ENCODE measurements at places on chromosomes 12 and 14.

DNA sequence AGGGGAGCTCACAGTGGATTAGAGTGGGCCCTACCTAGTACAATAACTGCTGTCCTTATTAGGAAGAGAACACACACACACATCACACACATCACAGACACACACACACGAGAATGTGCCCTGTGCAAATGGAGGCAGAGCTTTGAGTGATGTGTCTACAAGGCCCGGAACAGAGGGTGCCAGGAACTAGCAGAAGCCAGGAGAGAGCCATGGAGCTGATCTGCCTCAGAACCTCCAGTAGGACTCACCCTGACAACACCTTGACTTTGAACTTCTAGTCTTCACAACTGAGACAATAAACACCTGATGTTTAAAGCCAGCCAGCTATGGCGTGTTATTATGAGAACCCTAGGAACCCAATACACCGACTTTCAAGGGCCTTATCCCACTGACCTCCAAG lies 29.7 kb upstream of the FKBP4 start:
- no peak for DNase-seq

DNA sequence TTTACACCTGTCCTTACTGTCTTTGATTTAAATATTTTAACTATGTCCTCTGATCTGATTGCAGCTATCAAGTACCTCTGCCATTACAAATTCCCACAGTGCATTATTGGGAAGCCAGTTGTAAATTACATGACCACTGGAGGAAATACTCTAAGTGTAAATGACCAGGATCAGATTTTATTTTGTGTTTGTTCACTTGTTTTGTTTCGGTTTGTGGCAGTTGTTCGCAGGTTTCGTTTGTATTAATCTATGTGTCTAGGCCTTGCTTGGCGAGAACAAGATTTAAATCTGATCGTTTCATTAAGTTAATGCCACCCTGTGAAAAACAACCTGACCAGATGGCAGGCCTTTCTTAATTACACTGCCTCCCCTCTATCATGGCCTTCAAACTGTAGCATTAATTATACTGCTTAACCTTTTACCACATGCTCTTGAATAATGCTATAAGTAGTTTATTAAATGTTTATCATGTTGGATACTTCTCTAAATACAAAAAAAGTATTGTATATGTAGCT lies 990.1 kb downstream of the TMTC2 start:
- DNase-seq = no peak

DNA sequence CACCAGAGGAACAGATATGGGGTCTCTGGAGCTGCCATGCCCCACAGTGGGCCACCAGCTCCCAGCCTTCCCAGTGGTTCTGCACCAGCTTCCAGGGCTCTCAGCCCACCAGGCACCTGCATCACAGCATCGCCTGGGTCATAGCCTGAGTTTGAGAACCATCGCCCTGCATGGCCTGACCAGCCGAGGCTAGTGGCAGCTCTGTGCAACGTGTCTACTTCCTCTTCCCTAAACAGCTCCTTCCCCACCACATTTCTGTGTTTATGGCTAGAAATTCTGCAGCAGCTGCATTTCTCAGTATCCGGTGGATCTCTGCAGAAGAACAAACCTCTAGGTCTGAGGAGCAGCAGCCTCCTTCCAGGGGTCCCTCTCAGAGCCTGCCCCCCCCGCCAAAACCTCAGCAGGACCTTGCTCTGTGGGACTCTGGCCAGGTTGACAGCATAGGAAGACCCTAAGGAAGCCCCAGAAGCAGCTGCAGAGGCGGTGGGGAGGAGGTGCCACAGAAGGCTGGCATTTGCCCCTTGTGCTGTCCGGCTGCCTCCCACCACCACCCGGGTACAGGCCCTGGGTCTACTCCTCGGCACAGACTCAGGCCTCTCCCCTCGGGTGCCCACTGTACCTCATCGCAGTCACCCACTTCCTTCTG lies 47.7 kb downstream of the PSMA6 start:
- DNase-seq = no peak

GRCh38 chr12:47741340-47741703 lies 16.0 kb upstream of the ENDOU start:
- DNase-seq = peak; percentile 57

DNA sequence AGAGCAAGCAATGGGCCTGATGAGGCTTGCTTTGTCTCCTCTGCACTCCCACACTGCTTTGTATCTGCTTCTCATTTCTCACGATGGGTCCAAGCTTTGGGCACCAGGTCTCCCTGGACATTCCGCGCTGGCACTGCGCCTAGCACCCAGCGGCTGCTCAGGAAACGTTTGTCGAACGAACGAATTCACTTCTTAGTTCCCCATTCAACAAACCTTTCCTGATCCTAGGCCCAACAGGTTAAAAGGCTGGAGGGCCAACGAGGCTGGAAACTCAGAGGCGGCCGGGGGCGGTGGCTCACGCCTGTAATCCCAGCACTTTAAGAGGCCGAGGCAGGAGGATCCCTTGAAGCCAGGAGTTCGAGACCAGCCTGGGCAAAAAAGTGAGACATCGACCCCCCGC lies 1.0 kb upstream of the GLRX5 start:
- DNase-seq = no peak

- no peak for DNase-seq
Observed at GRCh38 chr12:67572492-67572891, 76.1 kb upstream of the DYRK2 start.

DNA sequence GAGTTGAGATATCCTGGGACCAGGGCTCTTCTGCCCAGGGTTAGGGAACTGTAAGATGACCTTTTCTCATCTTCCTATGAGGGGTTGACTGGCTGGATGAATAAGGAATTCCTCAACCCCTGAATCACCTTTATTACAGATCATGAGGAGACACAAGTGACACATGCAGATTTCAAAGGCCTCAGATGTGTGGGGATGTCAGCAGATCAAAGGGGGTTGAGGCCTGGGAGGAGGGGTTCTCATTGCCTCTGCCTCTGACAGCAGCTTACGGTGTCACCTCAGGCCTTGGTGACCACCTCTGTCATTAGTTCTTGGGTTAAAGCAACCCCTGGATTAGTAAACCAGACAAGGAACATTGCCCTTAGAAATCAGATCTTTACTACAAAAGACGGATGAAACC lies 2.1 kb upstream of the KRT72 start:
- DNase-seq = no peak

DNA sequence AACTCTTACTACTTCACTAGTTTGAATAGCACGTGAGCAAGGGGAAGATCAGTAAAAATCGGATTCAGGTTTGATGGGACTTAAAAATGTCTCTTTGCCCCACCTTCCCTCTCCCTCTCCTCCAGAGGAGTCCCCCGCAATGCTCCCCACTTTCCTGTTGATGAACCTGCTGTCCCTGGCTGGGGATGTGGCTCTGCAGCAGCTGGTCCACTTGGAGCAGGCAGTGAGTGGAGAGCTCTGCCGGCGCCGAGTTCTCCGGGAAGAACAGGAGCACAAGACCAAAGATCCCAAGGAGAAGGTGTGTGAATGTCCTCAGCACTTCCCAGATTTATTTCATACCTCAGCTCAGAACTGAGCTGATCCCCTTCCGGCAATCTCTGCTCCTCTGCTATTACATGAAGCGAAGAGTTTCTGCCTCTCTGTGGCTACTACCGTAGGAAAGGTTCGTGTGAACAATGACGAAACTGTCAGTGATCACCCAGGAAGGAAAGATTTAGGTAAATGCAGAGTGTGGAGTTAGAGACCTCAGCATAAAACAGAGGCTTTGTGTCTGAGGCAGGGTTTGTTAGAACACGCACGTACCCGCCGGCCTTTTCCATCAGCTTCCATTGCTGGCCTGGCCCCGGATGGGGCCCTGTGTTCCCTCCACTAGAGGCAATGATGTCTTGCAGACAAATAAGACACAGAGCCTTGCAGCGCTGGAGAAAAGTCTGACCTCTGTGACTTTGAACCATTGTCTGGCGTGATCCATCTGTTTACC lies 7.4 kb upstream of the GAPDH start:
- no peak for DNase-seq

DNA sequence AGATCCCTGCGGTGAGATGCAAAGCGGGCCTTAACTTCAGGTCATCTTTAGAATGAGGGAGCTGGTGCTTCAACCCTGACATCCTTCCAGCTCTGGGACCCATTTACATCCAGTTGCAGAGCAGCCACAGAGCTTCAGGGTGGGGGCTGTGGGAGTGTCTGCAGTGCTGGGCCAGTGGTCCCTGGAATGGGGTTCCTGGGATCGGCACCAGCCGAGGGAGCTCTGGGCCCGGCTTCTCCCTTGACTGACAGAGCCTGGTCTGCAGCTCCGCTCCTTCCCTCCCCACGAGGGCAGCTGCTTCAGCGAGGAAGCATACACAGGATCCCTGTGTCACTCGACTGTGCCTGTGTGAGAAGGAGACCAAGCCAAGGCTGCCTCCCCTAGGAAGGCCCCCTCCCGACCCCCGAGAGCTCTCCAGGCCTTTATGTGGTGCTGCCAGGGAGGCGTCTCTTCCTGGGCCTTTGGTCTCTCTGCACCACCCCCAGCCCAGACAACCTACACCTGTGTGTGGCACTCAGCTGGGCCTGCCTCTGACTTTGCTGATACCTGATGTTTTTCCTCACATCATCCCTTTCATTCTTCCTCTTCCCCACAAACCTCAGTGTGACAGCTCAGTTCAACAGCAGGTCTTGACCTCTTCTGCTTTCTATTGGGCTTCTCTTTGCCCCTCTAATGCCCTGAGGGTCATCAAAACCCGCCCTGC lies 48.1 kb upstream of the RIN3 start:
- DNase-seq = no peak

- no peak for DNase-seq
Observed at GRCh38 chr12:66060163-66060907, 70.2 kb downstream of the LLPH start.

DNA sequence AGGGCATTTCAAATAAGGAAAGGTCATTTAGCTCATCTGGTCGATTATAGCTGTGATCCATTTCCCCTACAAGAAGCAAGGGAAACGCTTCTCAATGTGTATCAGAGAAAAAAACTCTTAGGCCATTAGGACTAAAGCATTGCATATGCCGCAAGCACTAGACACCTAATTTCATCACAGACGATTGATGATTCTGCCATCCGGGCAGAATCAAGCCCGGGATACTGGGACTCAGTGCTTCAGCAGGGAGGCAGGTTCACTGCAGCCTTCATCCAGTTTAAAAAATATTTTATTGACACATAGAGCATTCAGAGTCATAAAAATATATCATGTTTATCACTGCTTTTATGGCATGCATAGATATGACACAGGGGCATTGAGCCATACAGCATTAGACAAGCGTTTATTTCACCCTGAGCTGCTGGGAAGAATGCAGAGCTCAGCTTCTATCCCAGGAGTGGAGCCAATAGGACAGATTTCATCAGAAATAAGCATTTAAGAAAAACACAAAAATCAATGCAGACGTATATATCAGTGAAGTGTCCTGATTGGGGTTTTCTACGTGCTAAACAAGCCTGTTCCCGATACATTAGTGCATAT lies 806.9 kb downstream of the GALC start:
- DNase-seq = no peak

DNA sequence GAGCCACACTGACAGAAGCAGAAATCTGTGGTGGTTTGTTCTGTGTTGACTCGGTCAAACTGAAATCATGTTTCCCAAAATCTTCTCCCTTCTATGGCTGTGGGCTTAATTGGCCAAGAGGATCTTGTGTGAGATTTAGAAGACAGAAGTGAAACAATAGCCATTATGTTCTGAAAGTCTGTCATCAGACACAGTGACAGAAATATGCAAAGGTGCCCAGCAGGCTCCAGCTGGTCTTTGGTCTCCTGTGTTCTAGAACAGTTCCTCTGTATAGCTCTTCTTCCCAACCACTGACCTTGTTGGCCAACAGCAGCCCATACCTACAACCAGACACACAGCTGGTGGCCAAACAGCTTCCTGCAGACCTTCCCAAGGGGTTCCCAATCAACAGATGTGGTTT lies 25.0 kb upstream of the COCH start:
- DNase-seq = no peak

- no peak for DNase-seq
Observed at GRCh38 chr12:19014240-19014639, 115.3 kb upstream of the PLEKHA5 start.

DNA sequence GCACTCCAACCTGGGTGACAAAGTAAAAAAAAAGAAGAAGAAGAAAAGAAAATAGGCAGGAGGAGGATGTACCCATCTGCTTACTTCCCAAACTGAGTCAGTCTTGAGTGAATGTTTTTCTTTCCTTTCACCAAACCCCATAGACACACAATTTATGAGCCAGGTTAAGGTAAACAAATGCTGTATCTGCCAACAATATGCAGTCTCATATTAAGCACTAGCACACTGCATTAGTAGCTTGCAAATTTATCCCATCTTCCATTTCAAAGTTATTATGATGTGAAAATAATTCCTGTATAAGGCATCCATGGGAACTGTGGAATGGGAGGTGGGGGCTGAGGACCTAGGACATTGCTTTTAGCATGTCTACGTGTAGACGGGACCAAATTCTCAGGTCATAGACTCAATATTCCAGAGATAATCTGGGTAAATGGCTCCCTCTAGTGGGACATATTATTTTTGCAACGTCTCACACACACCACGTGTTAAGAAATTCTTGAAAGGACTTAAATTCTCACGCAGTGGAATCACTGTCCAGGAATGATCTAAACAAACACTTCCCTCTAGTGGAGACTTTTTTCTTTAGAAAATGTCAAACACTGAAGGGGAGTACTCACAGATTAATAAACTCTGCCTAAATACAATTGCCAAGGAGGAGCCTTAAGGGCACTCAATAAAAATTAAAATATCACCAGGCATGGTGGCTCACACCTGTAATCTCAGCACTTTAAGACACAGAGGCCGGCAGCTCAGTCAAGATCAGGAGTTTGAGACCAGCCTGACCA lies 17.1 kb upstream of the OR10P1 start:
- peak; percentile 4 for DNase-seq

DNA sequence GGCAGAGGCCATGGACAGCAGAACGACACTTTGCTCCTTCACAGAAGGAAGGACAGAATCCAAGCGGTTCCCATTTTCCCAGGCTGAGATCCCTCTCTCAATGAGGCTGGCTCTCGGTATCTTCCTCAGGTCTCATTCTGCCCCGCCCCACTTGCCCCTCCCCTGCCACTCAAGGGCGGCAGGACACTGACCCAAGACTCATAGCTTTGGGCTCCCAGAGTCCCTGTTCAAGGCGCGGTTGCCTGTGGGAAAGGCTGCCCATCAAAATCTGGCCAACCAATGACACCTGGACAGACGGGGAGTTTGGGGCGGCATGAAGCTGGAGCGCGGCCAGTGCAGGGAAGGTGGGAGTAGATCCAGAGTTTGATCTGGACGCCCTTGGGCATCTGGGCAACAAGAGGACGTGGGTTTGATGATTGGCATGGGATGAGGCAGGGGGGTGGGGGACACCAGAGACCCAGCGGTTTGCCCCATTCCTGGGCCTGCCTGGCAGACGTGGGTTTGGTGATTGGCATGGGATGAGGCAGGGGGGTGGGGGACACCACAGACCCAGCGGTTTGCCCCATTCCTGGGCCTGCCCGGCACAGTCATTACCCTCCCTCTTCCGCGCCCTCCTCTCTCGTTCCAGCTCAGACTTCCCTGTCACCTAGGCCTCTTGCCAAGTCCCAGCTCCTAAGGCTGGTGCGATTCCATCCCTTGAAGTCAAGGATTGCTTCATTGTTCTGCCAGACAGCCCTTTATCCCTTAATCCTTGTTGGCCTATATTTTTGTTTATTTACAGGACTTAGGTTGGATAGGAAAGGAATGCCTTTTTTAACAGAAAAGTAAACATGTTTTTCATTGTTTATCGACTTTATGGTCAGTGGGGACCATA lies 92.1 kb downstream of the NINJ2 start:
- DNase-seq = no peak

Data from activated T-cell treated with anti-CD3 and anti-CD28 coated beads for 1 hour (primary cell).